ENCODE measurements at places on chromosomes 16 and 17.

- DNase-seq: no peak
Observed at GRCh38 chr17:21019976-21020586, 22.7 kb downstream of the USP22 start.

DNA sequence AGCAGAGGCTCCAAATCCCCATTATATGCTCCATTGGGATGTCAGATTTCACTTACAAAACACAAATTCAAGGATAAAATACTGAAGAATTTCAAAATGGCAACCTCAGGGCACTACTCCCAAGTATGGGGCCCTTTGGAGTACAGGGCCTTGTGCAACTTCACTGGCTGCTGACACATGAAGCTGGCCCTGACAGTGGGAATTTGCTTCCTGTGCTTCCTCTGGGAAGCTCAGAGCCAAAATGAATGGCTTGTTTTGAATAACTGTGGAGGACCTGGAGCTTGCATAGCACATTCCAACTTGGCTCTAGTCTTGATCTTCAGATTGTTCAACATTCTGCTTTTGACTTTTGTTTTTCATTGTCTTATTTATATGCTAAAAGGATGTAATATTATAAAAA is 52.3 kb upstream of the HNF1B start:
- DNase-seq: no peak

DNA sequence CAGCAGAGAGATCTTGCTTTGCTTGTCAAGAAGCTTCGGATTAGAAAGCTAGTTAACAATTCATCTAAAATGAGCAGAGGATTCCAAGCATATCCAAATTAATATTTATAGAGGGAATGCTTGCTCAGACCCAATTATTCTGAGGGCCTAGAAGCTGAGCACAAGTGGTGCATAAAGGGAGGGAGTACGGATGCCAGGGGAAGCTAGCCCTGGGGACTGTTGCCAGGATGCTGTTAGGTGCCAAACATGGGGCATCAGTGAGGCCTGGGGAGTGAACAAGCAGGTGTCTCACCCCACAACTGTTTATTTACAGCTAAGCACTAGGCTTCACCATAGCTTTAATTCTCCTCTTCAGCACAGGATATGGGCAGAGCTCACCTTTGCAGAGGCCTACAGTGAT is 684.1 kb upstream of the C16orf82 start:
- no peak for DNase-seq

GRCh38 chr16:56190677-56191155 is 573 bp upstream of the GNAO1 start:
- DNase-seq: no peak

GRCh38 chr17:31623990-31624389 is 232.5 kb downstream of the RAB11FIP4 start:
- no peak for DNase-seq

GRCh38 chr17:20096430-20096829 is 87.3 kb downstream of the SPECC1 start:
- no peak for DNase-seq

DNA sequence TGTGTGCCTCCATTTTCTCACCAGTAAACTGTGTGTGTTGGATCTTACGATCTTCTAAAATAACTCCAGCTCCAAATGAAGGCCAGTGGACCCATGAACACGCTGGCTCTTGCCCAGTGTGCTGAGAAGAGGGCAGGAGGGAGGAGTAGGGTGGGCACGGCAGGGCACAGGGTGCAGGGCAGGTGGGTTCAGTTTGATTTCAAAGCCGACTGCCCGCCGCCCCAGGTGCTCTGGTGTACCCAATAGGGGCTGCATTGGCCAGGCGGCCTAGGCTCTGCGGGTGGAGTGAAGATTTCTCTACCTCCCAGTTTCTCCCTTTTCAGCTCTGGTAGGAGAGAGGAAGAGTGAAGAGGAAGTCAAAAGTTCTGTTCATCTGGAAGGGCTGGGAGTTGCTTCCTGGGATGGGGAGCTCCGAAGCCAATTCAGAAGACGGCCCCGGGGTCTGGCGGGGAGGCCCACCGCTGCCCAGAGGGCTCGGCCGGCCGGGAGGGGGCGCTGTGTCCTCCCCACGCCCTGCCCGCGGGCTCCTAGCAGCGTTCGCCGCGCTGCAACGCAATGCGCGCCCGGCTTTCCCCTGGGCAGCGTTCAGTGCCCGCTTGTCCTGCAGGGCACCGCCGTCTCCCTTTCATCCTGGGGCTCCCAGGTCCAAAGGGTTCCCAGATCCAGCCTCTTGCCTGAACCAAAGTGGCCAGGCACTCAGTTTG is 1.1 kb upstream of the CRHR1 start:
- DNase-seq: no peak

- no peak for DNase-seq
Observed at GRCh38 chr16:84096447-84097005, 20.2 kb downstream of the MBTPS1 start.

DNA sequence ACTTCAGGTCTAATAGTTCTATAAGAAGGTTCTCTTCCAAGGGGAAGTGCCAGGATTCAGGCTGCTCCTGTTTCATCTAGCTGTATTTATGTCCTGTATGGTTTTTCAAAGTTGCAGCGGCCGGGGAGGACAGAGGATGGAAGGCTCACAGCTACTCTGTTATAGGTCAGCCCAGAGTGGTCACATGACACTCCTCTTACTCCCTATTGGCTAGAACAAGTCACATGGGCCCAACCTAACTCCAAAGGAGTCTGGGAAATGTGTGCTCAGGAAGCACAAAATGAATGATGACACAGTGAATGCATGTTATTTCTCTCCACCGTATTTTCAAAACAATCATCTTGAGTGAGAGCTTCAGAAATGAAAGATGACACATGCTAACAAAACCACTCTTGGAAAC is 645.1 kb upstream of the RBFOX1 start:
- no peak for DNase-seq

DNA sequence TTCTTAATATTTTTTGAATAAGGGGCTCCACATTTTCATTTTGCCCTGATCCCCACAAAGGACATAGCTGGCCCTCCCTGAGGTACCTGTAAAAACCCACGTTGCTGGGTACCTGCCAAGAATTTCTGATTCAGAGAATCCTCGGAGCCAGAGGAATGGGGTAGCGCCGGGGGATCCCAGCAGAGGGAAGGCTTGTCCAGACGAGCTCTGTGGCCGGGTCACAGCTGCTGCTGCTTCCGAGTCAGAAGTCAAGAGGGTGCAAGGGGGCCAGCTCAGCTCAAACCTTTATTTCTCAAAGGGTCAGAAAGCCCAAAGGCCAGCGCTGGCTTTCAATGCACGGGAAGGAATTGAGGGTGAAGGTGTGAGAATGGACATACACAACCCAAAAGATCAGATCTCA is 68.9 kb upstream of the SDK2 start:
- DNase-seq: no peak

DNA sequence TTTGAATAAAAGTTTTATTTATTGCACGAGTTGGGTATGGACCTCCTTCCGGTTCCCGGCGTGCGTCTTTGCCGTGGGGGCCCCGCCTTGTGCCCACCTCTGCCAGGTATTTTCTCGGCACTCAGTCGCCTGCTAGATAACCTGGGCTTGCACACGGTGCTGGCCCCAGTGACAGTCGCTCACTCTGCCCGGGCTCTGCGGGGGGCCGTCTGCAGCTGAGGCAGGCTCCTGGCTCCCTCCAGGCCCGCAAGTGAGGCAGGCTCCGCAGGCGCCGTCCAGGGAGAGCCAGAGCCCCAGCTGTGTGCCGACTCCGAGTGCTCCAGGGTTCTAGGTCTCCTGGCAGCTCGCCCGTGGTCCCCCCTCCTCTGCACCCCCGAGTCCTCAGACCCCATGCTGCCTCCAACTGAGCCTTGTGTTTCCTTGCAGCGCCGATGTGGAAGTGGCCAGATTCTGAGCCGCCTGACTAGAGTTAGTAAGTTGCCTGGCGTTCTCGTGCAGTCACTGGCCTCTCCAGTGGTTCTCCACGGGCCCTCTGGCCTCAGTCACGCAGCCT is 54.7 kb upstream of the PVALEF start:
- no peak for DNase-seq

DNA sequence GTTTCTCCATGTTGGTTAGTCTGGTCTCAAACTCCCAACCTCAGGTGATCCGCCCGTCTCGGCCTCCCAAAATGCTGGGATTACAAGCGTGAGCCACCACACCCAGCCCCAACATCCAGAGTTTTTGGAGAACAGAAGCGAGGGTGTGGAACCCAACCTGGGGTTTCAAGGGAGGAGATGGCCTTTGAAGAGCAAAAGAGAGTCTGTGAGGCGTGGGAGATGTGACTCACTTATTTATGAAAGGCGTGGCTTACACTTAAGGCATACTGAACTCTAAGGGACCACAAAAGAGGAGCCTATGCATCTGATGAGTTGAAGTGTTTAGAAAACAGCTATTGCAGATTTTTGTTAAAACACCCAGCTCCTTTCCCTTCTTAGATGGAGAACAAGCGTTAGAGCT is 18.9 kb downstream of the ARSG start:
- DNase-seq: no peak

DNA sequence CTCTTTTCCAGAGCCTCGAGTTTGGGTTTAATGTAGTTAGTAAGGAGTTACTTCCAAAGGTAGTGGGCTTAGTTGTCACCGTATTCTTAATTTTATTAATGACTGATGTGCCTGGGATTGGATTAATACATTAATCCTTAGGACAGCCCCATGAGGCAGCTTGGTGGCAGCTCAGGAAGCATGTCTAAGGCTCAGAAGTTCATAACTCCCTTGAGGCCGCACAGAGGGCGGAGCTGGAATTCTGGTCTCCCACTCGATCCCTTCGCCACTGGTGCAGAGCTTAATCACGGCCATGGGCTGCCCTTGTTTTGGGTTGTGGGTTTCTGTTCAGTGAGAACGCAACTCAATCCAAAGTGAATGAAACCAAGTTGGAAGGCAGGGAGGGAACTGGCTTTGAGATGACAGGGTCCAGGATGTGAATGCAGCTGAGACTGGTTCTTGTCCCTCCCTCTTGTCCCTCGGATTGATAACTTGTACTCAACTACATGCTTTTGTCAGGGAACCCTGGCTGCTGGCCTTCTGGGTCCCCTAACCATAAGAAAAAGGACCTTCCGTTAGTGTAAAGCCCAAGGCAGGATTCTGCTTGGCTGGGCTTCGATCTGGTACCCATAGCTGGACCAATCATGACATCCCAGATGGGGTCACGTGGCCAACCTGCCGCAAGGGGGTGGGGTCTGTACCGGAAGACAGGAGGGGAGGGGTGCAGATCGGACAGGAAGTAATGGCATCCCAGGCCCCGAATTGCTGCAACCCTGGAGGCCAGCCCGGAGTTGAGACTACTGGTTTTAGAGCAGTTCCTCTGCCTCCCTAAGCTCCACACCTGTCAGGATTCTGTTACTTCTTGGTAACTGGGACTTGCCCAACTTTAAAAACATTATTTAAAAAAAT is 45.4 kb downstream of the SNX20 start:
- no peak for DNase-seq

GRCh38 chr16:4517812-4518680 is 20.5 kb downstream of the CDIP1 start:
- no peak for DNase-seq

- no peak for DNase-seq
Observed at GRCh38 chr17:41762391-41762790, 24.1 kb downstream of the JUP start.

DNA sequence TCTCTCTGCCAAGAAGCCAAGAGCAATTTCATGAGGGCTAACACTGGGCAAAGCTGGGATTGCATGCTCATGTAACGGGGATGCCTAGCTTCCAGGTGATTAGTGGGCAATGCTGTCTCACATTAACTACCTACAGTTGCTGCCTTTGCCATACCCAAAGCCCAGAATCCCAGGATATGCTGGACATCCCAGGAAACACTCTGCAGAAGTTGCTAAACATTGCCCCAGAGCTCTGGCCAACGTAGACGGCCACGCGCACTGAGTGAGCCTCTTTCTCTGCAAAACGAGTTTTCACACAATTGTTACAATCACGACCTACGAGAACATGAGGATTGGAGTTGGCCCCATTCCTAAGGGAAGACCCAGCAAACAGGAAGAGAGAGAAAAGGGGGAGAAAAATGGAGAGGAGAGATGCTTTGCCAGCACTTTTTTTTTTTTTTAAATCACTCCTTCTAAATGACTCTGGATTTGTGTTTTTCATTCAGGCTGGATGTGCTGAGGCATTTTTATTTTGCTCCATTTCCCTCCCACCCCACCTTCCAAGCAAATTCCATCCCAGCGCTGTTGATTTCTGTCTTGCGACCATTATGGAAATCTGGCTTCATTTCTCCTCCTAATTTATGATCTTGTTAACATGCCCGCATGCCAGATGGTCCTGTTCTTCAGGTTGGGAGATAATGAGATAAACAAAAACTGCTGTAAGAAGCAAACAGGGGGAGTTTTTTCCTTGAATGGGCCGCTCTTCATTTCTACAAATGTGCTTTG is 112.8 kb upstream of the DNAH9 start:
- DNase-seq: no peak

DNA sequence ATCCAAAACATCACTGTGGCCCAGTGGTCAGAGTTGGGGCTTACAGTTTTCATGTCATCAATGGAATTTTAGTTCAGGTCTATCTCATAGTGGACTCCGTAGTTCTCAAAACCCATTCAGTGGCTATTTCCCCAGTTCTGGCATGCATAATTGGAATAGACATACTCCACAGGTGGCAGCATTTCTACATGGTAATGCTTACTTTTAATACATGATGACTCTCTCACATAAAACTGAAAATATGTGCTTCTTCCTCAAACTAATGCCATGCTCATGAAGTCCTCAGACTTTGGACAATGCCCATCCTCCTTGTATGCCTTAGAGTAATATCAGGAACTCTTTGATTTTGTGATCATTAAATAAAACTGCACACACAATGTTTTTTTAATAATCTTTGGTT is 857.4 kb upstream of the GOT2 start:
- DNase-seq: no peak

DNA sequence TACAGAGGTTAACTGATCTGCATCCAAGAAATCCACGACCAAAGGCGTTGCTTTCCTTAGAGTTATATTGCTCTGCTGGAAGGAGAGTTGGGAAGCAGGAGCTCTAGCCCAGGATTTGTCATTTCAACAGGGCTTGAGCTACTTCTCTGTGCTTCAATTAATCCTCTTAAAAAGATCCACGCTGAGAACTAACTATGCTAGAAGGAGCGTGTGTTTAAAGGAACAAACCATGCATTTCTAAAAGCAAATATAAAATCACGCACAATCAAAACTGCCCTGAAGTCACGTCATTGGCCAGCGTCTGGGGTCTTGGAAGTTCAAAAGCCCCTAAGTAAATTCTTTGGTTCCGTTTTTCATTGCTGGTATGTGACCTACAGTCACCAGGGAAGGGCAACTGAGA is 1.1 kb downstream of the ARL6IP1 start:
- no peak for DNase-seq

- no peak for DNase-seq
Observed at GRCh38 chr17:79461041-79461440, 149.8 kb downstream of the RBFOX3 start.
